Cerebellar nuclear complex (tissue), 1 donor: ENCODE measurements at places on chromosomes 12 and 14.

DNA sequence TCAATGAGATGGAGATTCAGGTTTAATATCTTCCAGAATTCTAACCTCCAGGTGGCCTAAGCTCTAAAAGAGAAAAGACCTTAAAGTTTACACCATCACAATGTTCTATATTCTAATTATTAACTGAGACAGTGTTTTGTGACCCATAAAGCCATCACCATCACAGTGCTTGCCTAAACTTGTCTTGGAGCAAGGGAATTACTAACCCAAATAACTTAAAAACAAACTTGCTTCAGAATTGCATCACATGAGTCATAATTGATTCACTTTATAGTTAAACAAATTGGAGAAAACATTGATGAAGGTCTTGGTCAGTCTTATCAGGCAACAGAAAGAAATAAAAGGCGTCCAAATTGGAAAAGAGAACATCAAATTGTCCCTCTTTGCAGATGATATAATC lies 54.5 kb upstream of the ALG10 start:
- no peak for DNase-seq

- no peak for DNase-seq
These were observed at the start of gene GLI1 for GRCh38 chr12:57459750-57460467. Gene GLI1 (plus strand): TSS chr12:57459785. CDS start chr12:57463692, 3,907 bp downstream.

GRCh38 chr12:115354007-115354890 lies 670.3 kb upstream of the TBX3 start:
- no peak for DNase-seq

- DNase-seq = no peak
These were observed 148.0 kb downstream of the ANO6 start for GRCh38 chr12:45363903-45364302.

DNA sequence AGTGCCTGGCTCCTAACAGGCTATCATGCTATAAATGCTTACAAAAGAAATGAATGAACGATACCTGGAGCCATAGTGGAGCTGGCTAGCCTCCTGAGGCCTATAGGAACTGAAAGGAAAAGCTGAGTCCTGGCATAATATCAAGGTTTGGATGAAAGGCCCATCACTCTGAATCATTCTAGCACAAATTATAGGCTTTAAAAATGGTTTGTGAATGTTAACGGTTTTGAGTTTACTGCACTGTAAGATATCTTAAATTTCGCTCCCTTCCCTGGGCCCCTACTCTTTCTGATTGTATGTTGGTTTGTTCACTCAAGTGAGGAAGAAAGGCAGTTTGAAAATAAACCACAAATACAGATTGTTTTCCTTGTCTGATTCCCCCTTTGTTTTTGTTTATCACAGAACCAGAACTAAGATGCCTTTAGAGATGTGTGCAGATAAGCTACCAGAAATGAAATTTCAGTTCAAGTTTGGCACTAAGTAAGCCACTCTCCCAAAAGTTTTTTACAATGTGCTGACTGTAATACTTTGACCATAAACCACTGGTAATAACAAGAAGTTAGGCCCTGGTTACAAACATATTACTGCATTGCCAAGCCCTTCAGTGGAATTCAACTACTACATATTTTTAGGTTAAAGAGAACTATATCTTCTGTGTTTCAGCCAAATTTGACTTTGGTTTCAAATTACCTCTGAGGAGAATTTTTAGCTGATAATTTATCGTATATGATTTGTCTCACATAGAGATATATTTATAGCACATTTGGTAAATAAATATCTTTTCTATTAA lies 89.5 kb downstream of the ALX1 start:
- no peak for DNase-seq

- DNase-seq = no peak
These were observed 134.4 kb downstream of the ADGRD1 start for GRCh38 chr12:131087991-131088700.

GRCh38 chr12:64900540-64900939 lies 76.1 kb downstream of the TBC1D30 start:
- DNase-seq = no peak

DNA sequence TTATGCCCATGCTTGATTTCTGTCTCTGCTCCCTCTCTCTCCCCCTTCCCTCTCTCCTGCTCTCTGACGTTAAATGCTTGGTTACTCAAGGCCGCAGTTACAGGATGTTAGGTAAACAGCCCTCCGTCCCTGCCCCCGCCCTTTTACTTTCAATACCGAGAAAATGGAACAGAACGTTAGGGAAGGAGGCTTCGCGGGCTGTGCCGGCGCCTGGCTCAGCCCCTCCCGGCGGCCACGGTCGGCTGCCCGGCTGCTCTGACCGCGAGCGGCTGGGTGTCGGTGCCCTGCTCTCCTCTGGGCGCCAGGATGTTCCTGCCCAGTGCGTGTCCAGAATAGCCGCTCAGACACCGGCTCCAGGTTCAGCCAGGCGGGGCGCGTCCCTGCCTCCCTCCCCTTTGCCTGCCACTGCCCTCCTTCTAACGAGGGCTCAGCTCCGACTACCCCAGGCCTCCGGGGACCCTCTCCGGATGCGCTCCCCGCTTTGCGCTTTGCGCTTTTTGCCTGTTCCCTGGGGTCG lies 166.1 kb downstream of the ADCK1 start:
- DNase-seq = no peak

DNA sequence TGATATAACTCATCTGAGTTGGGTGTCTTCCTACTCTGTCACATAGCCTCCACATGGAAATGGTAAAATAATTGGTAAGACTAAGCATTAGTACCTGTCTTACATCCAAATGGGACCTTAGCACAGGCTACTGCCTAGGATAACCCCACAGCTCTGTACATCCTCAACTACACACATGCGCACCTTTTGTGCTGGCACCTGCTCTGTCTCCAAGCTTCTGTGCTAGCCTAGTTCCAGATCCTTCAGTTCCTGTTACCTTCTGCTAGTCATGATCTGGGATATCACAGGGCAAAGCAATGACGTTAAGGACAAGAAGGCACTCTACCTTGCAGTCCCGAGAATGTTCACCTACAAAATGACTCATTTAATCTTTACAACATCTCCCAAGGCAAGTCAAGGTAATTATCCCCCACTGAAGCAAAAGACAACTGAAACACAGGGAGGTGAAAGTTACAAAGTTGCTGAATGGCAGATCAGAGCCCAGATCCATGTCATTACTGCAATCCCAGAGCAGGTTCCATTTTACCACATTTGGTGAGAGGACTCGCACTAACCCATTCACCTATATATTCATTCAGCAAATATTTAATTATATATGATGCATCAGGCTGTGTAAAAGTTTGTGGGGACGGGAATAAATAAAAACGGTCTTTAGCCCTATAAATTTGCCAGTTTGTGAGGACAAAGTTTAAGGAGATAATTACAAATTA lies 61.7 kb downstream of the PPM1H start:
- peak; percentile 47 for DNase-seq
